Retinal pigment epithelial cell (primary cell): ENCODE measurements at places on chromosomes 7 and 10.

DNA sequence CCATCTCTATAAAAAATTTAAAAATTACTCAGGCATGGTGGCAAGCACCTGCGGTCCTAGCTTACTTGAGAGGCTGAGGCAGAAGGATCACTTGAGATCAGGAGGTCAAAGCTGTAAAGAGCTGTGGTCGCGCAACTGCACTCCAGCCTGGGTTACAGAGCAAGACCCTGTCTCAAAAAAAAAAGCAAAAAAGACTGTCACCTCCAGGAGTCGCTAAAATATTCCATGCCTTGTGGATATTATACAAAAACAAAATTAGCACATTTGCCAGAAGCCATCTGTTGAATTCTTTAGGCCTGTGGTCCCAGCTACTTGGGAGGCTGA is 87.0 kb upstream of the SDK1 start:
- DNase-seq, result no peak

GRCh38 chr7:147999962-148000361 is 590.6 kb upstream of the C7orf33 start:
- DNase-seq, result no peak

DNA sequence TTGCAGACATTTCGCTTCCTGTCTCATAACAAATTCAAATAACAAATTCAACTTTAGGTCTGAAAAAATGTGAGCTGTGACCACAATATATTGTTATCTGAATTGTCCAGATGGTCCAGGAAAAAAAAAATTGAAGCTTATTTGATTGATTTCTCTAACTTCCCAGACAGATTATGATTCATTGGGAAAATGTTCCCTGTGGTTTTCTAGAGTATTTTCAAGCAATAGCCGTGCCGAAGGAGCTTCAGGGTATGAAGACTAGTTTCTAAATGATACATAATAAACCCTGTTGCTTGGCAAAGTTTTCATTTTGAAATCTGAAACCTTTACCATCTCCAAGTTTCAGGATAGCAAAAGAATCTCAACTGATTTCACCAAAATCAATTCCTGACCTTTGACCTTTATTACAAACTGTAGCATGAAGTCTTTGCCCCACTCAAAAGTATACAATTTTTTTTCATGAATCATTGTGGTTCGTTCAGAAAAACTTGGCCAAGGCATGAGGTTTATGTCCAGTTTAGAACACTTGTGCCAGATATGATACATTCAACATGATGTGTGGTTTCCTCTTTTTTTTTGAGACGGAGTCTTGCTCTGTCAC is 109.9 kb downstream of the JCAD start:
- peak; percentile 65 for DNase-seq

GRCh38 chr10:62224606-62225005 is 44.0 kb downstream of the RTKN2 start:
- DNase-seq, result no peak

DNA sequence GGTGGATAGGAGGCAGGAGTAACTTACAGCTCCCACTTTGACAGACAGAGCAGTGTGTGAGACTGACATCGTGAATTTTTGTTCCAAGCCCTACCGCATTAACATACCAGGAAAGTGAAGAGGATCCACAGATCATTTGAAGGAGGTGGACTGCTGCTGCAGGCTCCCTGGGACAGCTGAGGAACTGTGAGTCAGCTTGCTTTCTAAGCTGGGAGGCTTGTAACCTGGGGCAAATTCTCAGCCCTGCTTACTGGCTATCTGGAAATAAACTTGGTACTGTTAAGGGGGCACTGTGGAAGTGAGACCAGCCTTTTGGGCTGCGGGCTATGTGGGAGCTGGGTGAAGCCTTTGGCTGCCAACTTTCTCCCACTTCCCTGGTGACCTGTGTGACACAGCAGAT is 1202.5 kb downstream of the DNAJB9 start:
- no peak for DNase-seq

- no peak for DNase-seq
Observed at GRCh38 chr7:66356277-66356721, 151.2 kb downstream of the TPST1 start.

GRCh38 chr10:4181621-4182049 is 396.6 kb upstream of the KLF6 start:
- no peak for DNase-seq

GRCh38 chr7:157660971-157661610 is 324.3 kb downstream of the DNAJB6 start:
- DNase-seq, result no peak

GRCh38 chr10:71036297-71036966 is 148.1 kb upstream of the PCBD1 start:
- no peak for DNase-seq

DNA sequence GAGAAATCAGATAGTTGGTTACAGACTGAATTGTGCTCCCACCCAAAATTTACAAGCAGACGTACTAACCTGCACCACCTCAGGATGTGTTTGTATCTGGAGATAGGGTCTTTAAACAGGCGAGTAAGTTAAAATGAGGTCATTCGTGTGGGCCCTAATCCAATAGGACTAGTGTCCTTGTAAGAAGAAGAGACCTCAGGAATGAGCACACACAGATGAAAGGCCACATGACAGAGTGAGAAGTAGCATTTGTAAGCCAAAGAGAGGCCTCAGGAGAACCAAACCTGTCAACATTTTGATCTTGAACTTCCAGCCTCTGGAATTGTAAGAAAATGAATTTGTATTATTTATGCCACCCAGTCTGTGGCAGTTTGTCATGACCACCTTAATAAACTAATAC is 149.5 kb upstream of the VWC2 start:
- no peak for DNase-seq

DNA sequence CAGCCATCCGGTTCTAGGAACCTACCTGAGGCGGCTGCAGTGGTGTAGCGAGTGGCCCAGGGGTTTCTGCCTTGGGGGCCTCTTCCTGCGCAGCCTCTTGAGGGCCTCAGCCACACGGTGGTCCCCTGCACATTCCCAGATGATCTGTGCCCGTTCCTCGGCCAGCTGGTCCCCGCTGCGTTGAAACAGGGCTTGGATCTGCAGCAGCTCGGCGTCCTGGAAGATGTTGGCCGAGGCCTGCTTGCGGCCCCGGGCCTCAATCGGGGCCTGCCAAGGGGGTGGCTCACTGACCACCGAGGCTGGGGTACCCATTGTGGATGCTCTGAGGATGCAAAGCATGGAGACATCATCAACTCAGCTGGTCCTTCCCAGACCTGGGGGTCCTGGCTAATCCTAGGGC is 7.4 kb downstream of the AVPI1 start:
- DNase-seq, result no peak
